Transverse colon (tissue), 4 donors: ENCODE measurements at places on chromosomes 3 and 15. TPM values are rescaled to one million over a fixed set of nuclear protein-coding genes. Genes with fewer than 3 reads are reported as not detected.

THSD4 gene
- total RNA-seq = 57.2 TPM

CLDN16 gene
- total RNA-seq = not detected

CD86 gene
- total RNA-seq = 2.2 TPM

UBA5 gene
- total RNA-seq = 30.7 TPM

KBTBD13 gene
- not detected for total RNA-seq

CTXND1 gene
- total RNA-seq = 0.64 TPM

TMEM89 gene
- not detected for total RNA-seq

CCDC13 gene
- total RNA-seq = 0.27 TPM

TM4SF1 gene
- total RNA-seq = 109 TPM

GPX1 gene
- total RNA-seq = 155 TPM

EPHA3 gene
- total RNA-seq = 2.4 TPM

RTP4 gene
- total RNA-seq = 4.1 TPM

LRRIQ4 gene
- total RNA-seq = not detected

ALDH1A3 gene
- total RNA-seq = 17.6 TPM

SLC38A3 gene
- total RNA-seq = not detected

- no peak for DNase-seq
Observed at GRCh38 chr3:135907422-135908165, 57.9 kb upstream of the PPP2R3A start.

DNA sequence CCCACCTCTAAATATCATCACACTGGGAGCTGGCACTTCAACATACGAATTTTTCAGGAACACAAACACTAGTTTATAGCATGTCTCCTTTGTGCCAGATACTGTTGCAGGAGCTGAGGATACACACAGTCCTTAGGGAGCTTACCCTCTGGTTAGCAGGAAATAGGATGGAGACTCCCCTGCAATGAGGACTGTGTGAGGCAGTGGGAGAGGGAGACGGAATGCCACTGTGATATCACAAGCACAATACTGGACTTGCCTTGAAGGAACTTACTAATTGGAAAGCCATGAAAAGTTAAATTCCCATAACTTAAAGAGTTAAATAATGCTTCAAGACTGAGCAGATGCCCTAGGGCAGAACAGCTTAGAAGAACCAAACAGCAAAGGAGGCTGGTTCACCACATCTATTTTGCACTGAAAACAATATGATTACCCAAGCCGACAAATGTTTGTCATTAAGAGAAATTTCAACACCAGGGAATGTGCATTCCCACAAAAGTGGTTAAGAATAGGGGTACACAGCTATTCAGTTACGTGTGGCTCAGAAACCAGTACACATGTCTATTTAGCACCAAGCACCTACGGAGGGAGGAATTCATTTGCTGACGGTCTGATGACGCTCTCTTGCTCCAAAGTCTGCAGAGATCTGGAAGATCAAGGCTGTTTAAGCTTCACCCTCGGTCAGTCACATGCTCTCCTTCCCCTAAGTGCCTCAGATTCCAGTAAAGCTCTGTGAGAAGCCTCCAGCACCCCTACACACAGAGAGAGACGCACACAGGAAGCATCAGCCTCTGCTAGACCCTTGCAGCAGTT, 5.2 kb downstream of the TBC1D2B start:
- DNase-seq = peak; percentile 64

DNA sequence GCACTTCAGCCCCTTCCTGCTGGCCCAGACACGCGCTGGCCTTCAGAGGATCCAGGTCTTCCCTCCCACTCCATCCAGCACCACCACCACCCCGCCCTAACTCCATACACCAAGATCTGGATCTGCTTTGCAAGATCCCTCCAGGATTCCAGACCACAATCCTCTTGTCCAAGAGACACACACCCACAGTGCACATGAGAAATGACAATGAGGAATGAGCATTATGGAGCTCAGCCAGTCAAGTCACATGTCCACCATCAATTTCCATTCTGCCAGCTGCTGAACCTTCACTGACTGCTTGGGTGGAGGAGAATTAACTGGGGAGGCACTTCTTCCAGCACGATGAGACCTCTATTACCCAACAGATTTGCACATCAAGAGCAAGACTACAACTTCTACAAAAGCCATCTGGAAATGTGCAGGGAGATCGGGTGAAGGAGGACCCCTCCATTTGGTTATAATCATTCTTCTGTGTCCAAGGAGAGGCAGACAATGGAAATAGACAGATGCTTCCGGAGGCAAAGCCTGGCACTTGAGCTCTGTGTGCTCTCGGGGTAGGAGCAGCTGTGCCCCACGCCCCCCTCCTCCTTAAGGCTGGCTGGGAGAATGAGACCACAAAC, 12.3 kb upstream of the SPATA12 start:
- DNase-seq = no peak

- no peak for DNase-seq
Observed at GRCh38 chr15:75037685-75038084, 14.3 kb downstream of the PPCDC start.

GRCh38 chr15:57259568-57260040, 116.7 kb upstream of the CGNL1 start:
- DNase-seq = peak; percentile 29

DNA sequence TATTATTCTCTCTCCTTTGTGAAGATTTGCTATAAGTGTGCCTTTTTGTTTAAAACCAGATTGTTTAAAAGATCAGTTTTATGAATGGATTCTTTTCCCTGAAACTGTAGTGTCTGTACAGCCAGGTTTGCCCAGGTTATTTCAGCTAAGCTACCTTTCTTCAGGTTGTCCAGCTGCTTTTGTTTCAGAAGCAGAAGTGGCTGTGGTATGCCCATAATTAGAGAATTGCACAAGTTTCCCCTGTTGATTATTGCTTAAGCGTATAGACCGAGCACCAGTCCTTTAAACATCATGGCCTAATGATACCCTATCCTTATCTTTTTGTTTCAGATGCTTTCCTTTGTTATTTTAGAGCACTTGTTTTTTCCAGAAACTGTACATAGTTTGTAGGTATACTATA, 10.2 kb downstream of the ASB7 start:
- DNase-seq = no peak

- no peak for DNase-seq
Observed at GRCh38 chr3:23341147-23341838, 138.2 kb downstream of the UBE2E2 start.

GRCh38 chr3:62602987-62603386, 229.6 kb upstream of the FEZF2 start:
- DNase-seq = no peak

- DNase-seq = no peak
Observed at GRCh38 chr3:112539825-112540650, 21.7 kb downstream of the ATG3 start.

GRCh38 chr3:64341296-64341695, 116.0 kb upstream of the PRICKLE2 start:
- DNase-seq = no peak

DNA sequence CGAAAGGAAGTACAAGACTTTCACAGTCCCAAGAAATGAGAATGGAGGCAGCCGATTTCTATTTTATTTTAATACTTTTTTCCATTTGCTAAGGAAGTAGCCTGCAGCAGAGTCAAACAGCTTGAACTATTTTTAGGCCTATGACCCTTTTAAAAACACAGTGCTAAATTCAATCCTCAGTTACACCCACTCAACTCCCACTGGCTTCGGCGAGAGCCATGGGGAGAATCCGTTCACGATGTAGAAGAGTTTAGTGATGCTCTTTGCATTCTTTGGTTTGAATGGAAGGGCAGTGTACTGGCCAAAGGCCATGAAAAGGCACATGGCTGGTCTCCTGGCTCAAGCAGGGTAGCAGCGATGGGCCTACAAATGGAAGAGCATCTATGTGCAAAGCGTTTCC, 343.5 kb downstream of the FOXP1 start:
- DNase-seq = no peak

- no peak for DNase-seq
Observed at GRCh38 chr3:37599779-37600178, 261.9 kb upstream of the CTDSPL start.

- DNase-seq = no peak
Observed at GRCh38 chr3:154973851-154974250, 106.3 kb upstream of the MME start.

GRCh38 chr15:83682476-83683088, 28.7 kb downstream of the ADAMTSL3 start:
- no peak for DNase-seq

- DNase-seq = peak; percentile 48
Observed at GRCh38 chr3:138774529-138775253, 60.0 kb downstream of the PIK3CB start.

DNA sequence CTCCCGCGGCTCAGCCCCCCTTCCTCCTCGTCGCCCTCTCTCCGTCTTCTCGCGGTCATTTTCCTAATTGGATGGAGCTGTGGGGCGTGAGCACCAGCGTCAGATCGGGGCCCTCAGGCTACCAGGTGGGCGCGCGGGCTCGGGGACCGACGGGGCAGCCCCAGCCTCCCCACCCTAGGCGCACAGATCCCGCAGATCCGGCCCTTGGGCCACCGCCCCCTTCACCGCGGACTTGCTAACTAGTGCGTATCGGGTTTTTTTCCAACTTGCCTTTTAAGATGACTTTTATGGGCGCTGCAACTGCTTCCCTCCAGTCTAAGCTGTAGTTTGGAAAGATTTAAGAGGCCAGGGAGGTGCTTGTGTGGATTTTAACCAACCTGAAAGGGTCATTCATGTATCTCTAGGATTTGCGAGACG, 1.3 kb downstream of the ZNF710 start:
- peak; percentile 62 for DNase-seq

- DNase-seq = no peak
Observed at GRCh38 chr3:966341-966740, 126.5 kb upstream of the CNTN6 start.
